NCI-H2081 (cell line): ENCODE measurements at places on chromosomes 7 and 10.

- DNase-seq: no peak
Observed at GRCh38 chr10:132616170-132616995, 78.8 kb downstream of the INPP5A start.

DNA sequence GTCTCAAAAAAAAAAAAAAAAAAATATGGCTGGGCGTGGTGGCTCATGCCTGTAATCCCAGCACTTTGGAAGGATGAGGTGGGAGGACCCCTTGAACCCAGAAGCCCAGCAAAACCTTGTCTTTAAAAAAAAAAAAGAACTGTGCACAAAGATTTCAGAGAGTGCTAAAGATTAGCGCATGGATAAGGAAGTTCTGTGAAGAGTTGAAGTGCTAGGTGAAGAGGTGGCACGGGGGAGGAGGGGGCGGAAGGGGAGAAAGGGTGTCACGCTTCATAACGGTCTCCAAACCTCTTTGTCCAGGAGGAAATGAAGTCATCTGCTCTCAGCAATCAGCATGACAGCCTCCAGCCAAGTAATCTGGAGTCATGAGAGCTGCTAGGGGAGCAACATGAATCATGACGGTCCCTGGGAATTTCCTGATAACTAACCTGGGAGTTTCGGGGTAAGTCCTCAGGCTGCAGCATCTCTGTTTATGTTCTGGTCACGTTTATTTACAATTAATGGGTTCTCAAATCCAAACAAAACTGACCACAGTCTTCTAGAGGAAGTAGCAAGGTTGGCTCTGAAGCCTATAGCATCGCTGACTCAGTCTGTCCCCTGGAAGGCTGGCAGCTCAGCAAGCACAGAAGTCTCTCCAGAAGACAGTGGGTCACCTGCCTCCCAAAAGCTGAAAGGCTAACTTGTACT lies 1.9 kb upstream of the PLAU start:
- DNase-seq: no peak

DNA sequence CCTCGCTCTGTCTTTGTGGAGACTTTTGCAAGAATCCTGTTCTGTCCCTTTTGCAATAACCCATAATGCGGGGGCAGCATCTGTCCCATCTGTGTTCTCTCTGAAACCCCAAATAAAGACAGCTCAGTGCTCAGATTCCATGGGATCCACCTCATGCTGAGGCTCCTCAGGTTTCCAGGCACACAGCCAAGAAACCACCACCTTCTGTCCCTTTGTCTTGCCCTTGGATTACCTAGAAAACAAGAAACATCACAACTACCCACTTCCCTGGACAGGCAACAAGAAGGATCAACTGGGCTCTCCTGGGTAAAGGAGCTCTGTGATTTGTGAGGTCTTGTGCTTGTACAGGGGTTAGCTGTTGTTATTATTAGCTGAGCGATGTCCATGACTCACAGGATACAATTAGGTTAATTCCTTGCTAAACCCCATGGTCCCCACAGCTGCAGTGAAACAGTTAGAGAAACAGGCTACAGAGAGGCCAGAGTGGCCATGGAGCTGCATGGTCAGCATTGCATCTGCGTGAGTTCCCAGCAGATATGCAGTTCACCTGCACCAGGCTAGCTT lies 50.2 kb downstream of the CXCL12 start:
- DNase-seq: no peak

DNA sequence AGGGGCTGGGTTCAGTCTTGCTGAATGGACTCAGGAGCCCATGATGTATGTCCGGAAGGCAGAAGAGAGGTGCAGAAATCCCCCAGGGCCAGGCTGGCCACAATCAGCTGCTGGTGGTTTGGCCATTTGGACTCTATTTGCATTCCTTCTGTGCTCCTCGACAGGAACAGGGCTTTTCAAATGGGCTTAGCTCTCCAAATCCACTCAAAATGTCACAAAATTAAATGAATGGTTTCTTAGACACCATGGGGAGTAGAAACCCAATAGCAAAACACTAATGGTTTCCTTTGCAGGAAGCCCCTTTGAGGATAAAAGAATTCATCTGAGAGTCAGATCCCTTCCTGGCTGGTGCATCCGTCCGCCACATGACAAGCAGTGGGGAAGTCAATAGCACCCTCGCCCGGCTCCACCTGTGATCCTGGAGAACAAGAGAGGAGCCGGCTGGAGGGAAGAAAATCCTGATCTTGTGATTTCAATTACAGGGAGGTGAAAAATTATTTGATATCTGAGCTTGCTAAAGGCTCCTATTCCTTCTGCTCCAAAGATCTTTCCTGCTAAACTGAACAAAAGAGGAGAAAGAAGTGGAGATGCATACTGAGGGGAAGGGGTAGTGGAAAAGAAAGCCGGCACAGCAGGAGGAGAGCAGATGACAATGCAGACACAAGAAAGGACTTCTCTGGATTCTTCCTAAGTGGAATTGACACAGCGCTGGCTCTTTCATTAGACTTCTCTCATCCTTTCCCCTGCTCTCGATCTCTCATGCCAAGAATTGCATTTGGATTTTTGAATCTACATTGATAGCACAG lies 190.7 kb downstream of the C7orf25 start:
- DNase-seq: no peak

DNA sequence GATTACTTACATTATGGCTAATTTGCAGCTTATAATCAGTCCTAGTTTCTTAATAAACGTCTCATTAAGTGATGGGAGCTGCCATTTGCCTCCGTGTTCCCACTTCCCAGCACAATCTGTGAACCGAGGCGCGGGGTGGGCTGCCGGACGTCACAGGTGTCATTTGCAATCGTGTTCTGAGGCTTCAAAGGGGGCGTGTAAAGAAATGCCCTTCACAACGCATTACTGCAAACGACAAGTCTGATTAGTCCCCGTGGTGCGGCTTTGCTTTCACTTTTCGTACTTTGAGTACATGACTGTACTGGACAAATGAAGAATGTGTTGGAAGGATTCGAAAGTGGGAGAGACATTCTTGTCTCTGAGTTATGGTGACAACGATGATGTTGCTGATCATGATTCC lies 614.2 kb upstream of the ADARB2 start:
- no peak for DNase-seq

DNA sequence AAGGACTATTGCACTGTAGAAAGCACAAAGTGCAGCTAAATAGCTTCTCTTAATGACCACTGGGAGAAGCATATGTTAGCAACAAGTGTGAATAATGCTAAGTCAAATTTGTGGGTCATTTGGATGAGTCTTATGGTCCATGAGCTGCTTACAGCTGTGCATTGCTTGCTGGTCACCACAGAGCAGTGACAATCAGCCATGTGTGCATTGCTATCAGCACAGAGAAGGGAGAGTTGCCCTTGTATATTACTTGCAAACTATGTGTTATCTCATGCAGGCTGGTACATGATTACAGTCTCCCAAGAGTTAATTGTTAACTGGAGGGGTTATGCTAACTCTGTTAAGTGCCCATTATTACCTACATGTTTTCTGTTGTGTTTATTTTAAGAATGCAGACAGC lies 25.7 kb downstream of the MRPS33 start:
- no peak for DNase-seq

GRCh38 chr10:86049442-86049841 lies 317.2 kb downstream of the GRID1 start:
- DNase-seq: no peak

DNA sequence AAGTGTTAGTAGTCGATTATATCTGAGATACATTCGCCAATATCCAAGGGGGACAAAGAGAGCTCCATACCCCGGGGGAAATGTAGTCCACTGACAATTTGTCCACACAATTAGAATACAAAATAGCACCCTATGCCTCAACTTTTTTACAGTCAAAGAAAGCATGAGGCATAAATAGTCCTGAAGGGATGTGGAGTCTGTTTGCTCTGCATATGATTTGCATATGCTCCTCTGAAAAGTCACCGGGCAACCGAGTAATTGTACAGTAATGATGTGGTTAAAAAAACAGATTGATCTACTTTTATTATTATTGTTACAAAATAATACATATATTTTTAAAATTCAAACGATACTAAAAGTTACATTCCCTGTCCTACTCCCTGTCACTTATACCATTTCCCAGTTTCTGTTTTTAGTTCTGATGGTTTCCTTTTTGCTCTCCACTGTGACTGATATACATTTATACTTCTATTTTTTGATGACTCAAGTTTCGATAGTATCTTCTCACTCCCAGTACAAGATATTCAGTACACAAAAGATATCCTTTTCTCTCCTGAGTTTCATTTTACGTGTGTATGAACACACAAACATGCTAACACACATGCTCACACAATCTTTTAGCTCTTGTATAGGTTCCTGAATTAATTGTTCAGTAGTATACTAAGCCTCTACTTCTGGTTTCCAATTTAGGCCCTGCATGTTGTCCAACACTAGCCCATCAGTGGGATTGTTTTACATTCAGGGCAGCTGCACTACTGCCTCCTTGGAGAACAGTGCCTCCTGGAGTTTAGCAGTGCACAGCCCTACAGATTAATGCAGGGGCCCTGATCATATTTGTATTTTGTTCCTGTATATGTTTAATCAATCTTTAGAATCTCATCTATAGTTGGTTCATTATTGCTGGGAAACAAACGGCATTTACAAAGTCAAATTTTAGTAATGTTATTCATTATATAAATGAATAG lies 130.9 kb downstream of the TES start:
- no peak for DNase-seq

- DNase-seq: no peak
Observed at GRCh38 chr7:135233570-135233969, at the start of gene STRA8. TSS of gene STRA8 (plus strand) at chr7:135233838. CDS start at chr7:135240525, 6,687 bp downstream.

GRCh38 chr7:78675511-78675910 lies 778.0 kb downstream of the MAGI2 start:
- DNase-seq: no peak

GRCh38 chr10:63145782-63146181 lies 12.7 kb downstream of the NRBF2 start:
- no peak for DNase-seq

GRCh38 chr7:67631476-67631875 lies 634.8 kb downstream of the TYW1 start:
- DNase-seq: no peak

- no peak for DNase-seq
Observed at GRCh38 chr7:49564379-49564714, 209.1 kb upstream of the VWC2 start.

- DNase-seq: no peak
Observed at GRCh38 chr10:25457552-25457951, 282.8 kb downstream of the GPR158 start.

- no peak for DNase-seq
Observed at GRCh38 chr7:21972397-21972784, 26.7 kb upstream of the CDCA7L start.

DNA sequence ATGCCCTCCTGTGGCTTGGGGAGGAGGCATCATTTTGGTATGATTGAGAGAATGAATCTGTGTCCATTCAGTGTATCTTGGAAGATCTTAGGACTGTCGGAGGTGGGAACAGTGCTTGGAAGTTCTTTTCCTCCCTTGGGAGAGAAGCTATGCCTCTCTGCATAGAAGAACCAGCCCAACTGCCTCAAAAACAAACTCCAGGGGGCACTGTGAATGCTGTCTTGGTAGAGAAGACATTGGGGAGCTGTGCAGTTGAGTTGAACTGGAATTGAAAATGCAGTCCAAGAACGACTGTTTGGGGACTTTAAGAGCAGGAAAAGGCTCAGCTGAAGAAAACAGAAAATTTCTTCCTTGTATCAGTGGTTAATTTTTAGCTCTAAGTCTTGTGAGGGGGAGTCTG lies 4.9 kb upstream of the GJD4 start:
- no peak for DNase-seq

GRCh38 chr7:23275912-23276311 lies 23.2 kb upstream of the MALSU1 start:
- DNase-seq: peak; percentile 43

DNA sequence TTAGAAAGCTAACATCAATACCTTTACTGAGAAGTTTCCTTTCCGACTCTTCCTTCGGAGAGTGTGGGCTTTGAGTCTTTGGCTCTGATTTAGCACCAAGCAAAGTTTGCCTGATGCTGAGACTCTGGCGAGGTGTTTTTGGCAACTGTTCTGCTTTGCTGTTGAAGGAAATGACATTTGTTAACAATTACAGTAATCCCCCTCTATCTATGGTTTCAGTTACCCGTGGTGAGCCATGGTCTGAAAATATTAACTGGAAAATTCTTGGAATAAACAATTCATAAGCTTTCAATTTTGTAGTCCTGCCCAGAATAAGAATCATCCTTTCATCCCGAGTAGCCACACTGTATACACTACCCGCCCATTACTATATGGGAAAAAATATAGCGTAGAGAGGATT lies 126.3 kb downstream of the ARHGAP21 start:
- DNase-seq: no peak

DNA sequence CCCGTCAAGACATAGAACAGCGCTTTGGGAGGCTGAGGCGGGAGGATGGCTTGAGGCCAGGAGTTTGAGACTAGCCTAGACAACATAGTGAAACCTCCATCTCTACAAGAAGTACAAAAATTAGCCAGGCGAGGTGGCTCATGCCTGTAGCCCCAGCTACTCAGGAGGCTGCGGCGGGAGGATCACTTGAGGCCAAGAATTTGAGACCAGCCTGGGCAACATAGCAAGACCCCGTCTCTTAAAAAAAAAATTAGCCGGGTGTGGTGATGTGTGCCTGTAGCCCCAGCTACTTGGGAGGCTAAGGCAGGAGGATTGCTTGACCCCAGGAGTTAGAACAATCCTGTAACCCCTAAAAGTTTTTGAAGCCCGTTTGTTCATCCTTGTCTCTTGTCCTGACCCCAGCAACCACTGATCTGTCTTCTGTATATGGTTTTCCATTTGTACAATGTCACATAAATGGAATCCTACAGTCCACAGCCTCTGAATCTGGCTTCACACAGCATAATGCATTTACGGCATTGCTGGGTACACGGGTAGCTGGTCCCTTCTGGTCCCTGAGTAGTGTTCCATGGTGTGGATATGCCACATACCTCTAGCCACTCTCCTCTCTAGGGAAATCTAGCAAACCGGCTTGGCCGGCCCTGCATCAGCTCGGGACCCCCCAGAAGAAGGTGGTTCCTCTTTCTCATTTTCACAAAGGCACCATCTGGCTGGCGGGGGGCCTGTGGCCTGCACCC lies 8.4 kb downstream of the GTF2IRD1 start:
- no peak for DNase-seq

DNA sequence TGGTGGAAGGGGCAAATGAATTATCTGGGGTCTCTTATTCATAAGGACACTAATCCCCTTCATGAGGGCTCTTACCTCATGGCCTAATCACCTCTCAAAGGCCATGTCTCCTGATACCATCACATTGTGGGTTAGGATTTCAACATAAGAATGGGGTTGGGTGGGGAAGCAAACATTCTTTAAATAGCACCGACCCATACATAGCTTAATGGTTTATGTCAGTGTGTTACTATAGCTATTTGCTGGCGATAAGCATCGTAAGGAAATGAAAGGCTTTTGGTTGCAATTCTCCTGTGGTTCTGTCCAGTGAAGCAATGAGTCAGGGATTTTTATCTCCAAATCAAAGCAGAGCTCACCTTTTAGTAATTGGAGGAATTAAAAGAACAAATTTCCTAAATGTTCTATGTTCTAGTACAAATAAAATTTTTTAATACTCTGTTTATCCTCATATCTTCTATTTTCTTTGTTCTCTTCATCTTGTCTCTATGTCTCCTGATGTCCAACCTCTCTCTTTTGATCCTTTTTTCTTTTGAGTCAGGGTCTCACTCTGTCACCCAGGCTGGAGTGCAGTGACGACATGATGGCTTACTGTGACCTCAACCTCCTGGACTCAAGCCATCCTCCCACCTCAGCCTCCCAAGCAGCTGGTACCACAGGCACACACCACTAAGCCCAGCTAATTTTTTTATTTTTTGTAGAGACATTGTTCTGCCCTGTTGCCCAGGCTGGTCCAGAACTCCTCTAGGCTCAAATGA lies 57.0 kb upstream of the GLCCI1 start:
- no peak for DNase-seq
